ENCODE measurements at places on chromosomes 7 and 10.

GRCh38 chr7:140260352-140261104 is 83.7 kb upstream of the KDM7A start:
- no peak for DNase-seq

DNA sequence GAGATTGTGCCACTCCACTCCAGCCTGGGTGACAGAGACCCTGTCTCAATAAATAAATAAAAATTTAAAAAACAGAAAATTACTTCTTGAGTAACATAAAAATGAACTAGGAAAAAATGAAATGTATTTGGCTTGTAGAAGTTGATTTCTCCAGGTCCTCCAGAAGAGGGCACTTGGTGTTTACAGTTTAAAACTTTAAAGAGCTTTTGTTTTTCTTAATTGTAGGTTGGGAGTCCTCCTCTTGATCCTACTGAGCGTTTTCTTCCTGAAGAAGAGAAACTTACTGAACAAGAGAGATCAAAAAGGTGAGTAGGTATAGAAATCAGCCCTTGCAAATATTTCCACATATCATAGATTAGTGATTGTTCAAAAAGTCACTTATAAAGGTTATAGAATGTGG is 16.2 kb downstream of the KIFBP start:
- no peak for DNase-seq

- no peak for DNase-seq
Observed at GRCh38 chr7:3607847-3608246, 306.8 kb downstream of the SDK1 start.

DNA sequence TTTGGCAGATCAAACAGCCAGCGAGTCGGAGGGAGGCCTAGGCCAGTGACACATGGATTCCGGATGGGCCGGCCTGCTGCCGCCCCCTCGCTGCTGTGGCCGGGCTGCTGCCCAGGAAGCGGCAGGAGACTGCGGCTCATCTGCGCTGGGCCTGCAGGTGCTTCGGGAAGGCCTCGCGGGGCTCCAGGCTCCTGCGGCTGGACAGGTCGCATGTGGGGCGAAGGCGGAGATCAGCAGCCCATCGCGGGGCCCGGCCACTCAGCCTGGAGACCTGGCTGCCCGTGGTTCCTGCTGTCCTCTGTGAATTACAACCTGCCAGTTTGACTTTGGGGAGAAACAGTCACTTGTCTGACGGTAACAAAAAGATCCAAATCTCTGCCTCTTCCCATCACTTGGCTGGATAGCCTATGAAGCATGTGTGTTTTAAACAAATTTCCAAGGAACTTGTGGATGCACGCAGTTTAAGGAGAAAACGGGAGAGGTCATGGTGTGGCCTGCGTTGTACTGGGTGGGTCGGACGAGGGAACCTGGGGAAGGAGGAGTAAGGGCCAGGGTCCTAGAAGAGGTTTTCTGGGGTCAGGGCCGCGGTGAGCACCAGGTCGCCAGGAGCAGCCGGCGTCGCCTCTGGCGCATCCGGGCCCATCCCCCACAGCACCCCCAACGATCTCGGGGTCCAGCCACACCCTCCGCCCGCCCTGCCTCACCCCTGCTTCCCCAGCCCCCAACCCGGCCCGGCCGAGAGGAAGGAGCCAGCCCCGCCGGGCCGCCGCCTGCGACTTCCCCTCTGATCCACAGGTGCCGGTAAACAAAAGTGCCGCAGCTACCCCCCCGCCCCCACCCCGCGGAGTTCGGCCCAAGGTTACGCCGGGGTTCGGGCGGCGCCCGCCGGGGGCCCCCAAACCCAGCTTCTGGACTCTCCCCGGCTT is 1.6 kb downstream of the SPOCK2 start:
- DNase-seq = peak; percentile 69

GRCh38 chr10:79313911-79314439 is 33.3 kb upstream of the PPIF start:
- DNase-seq = no peak

GRCh38 chr10:9504227-9504626 is 1449.7 kb downstream of the GATA3 start:
- no peak for DNase-seq

DNA sequence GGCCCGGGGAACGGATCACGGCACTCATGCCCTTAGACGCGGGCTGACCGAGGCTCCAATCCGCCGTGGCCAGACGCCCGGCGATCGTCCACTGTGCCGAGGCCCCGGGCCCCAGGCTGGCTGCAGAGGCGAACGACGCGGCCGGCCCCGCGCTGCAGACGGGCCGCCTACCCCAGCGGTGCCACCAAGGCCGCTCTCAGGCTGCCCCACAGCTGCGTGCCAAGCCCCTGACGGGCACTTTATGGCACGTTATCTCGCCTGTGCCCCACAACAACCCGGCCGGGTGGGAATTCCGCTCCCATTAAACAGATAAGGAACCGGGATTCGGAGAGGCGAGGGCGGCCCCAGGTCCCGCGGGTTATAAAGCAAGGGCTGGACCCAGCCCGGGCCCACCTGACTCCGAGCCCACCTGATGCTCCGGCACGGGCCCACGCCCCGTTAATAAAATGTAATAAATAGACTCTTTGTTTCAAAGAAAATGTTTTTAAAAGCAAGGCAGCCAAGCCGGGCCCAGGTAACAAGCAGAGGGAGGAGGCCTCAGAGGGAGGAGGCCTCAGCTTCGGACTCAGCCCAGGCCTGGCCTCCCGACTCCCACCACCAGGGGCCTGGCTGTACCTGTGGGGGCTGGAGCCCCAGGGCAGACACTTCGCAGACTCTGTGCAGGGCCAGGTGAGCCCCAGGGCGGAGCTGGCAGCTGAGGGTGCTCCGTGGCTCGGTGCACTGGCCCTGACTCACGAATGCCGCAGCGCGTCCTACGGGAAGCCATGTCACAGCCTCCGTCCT is 79.7 kb downstream of the FOXL3 start:
- no peak for DNase-seq

DNA sequence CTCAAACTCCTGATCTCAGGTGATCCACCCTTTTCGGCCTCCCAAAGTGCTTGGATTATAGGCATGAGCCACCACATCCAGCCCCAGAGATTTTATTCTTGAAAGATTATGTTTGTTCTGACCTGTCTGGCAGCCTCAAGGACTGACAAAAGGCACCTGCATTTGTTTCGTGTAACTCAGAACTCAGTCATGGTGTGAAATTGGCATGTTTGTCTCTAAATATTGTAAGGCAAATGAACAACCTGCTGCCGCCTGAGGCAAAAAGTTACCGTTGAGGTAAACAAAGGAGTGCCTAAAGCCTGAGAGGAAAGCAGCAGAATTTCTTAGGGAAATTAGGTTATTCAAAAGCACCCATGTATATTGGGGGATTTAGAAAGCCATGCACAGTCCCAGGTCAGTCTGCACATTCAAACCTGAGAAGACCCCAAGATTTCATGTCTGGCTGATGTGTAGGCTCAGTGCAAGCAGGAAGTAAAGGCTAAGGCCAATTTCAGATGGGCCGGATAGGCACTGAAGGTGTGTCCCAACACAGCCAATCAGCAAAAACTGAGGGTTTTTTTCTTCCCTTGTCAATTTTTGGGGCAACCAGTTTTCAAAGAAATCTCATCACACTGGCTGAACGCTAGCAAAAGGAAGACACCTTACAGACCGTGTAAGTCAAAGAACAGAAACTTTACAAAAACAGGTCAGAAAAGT is 33.3 kb upstream of the HHEX start:
- DNase-seq = no peak

GRCh38 chr7:377080-378040 is 87.4 kb downstream of the FOXL3 start:
- DNase-seq = no peak

DNA sequence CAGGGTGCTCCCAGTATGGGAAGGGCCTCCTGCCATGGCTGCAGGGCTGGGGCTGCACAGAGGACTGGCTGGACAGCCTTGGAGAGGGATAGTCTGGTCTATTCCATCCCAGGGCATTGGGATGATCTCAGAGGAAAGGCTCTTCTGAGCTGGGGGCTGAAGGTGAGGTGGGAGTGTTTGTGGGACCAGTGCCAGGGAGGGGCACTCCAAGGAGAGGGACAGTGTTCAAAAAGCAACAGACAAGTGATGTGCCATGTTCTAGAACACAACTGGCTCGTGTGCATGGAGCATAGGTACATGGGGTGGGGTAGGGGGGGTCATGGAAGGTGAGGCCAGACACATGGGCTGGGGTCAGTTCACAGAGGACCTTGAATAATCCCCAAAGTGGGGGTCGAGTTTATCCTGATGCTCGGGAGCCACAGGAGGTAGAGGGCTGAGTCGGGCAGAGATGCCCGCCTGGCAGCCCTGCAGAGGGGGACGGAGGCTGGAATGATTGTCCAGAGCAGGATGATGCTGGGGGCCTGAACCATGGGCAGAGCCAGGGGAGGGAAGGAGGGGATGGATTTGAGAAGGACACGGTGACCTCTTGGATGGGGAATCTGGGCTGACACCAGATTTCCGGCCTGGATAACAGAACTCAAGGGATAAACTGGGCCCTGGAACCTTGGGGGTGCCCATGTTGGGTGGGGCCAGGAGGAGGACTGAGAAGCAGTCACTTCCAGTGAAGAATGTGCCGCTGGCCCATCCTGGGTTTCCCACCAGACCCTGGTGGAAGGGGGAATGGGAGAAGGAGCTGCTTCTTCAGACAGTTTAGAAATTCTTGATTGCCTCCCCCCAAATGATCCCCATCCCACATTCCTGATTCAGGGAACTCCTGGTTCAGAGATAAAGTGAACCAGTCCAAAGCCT is 50.4 kb downstream of the NEURL1 start:
- DNase-seq = no peak

- no peak for DNase-seq
Observed at GRCh38 chr7:101114492-101114891, 12.4 kb upstream of the SERPINE1 start.

DNA sequence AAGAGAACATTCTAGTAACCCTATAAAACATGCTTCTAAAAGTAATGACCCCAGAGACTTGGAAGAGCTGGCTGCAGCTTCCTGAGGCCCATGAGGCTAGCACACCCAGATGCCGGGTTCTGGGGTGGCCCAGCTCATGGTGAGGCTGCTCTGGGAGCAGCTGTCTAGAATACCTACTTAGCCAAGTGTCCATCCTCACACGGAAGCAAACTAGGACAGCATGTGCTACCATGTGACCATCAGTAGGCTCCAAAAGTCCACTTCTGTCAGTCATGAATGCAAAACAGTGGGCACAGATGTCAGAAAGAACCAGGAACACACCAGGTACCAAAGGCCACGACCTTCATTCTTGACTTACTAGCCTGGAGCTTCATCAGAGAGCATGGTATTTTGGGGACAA is 32.4 kb downstream of the CTBP2 start:
- no peak for DNase-seq

DNA sequence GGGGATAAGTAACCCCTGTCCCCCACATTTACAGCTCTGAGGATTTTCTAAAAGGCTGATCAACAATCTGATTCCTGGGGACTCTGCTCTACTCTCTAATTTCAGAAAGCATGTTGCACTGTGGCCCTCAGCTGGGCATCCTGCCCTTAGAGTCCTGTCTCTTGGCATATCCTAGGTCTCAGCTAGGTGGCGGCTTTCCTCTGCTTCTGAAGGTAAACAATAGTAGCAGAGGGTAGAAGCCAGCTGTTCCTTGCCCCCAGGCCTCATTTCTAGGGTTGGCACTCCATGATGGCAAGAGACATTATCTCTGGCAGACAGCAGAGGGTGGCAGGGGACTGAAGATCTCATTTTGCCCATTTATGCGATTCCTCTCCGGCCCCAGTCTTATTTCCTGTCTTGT is 77.0 kb downstream of the ADCYAP1R1 start:
- DNase-seq = no peak

DNA sequence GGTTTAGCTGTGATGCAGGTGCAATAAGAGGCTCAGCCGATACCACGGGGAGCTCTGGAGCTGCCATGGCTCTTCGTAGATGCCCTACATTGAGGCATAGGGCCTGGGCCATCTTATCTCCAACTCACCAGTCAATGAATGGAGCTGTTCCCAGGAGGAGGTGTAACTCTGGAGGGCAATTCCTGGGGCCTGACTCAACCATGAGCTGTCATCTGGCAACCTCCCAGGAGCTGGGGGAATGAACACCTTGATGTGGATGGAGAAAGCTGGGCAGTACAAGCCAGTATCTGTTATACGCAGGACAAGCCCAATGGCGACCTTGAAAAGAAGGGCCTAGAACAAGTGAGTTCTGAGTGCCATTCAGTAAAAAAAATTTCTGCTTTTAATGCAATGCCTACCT is 224.0 kb upstream of the PLXDC2 start:
- no peak for DNase-seq
